ENCODE measurements at places on chromosomes 5 and 9. TPM values are rescaled to one million over a fixed set of nuclear protein-coding genes. Genes with fewer than 3 reads are reported as not detected.

The MUSK gene
- not detected for total RNA-seq

The SUSD1 gene
- 8.7 TPM for total RNA-seq

The PDLIM7 gene
- total RNA-seq = 51.6 TPM

The PRUNE2 gene
- total RNA-seq = not detected

The PKN3 gene
- total RNA-seq = 9.6 TPM

The MAMDC4 gene
- total RNA-seq = 16.6 TPM

The PRDM9 gene
- not detected for total RNA-seq

The FAM120A gene
- 116 TPM for total RNA-seq

The COL15A1 gene
- total RNA-seq = 0.20 TPM

The PCDHB16 gene
- total RNA-seq = not detected

The PGM5 gene
- total RNA-seq = not detected

The FOXI1 gene
- total RNA-seq = not detected

The C5orf52 gene
- total RNA-seq = not detected

The ADAMTSL2 gene
- 0.20 TPM for total RNA-seq

The TBC1D13 gene
- total RNA-seq = 29.2 TPM

The CBY3 gene
- total RNA-seq = 0.40 TPM

The ELOVL7 gene
- 0.97 TPM for total RNA-seq

The ACOT12 gene
- total RNA-seq = not detected

The DPYSL3 gene
- total RNA-seq = not detected

The CDO1 gene
- total RNA-seq = 0.54 TPM

The IGFBPL1 gene
- total RNA-seq = not detected

The EGFLAM gene
- total RNA-seq = not detected

The RARS1 gene
- 69.9 TPM for total RNA-seq

The FRRS1L gene
- total RNA-seq = not detected

The PCDHA1 gene
- total RNA-seq = not detected

All from activated naive CD8-positive, alpha-beta T cell treated with anti-CD3 and anti-CD28 coated beads, Interleukin-2, amount 10 ng/mL, durations not matched to agents 7 days and 5 days (primary cell).